ENCODE measurements at places on chromosomes 11 and 22.

- no peak for DNase-seq
Measured at GRCh38 chr11:33828604-33829429, 54.5 kb upstream of the FBXO3 start.

DNA sequence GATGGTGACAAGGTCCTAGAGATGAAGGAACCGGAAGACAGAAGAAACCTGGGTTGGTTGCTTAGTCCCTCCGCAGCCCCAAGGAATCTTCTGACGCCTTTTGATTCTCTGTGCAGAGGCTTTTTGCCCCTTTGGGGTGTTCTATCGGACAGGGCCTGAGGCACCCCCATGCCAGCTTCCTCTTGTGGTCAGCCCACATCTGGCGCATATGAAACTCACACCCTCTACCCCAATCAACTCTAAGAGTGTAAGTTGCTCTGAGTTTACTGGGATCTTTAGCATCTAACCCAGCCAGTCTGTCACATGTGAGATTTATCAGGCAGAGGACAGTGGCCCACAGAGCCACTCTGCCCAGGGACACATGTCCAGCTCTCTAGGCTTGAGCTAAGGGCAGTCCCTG, 17.4 kb downstream of the RASD2 start:
- no peak for DNase-seq

- DNase-seq, result no peak
Measured at GRCh38 chr11:33721426-33721825, 14.8 kb downstream of the CD59 start.

GRCh38 chr22:28379075-28379779, 300.4 kb downstream of the TTC28 start:
- no peak for DNase-seq

DNA sequence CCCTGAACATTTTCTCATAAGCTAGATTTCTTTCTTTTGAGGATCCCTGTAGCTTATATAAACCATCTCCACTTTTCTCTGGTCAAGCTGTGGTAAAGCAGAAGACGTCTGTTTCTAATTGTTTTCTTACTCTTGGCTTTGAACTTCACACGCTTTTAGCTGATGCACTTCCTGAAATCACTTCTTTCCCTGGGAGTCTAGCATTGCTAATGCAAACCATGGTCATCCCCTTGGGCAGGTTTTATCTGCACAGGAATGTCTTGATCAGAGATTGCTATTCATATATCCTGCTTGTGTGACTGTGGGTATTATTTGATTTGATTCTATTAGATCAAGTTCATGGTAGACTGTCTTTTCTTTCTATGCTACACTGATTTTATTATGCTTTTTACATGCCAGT, 199.2 kb upstream of the POU2AF2 start:
- no peak for DNase-seq

GRCh38 chr11:33935005-33935404, 43.1 kb upstream of the LMO2 start:
- no peak for DNase-seq

DNA sequence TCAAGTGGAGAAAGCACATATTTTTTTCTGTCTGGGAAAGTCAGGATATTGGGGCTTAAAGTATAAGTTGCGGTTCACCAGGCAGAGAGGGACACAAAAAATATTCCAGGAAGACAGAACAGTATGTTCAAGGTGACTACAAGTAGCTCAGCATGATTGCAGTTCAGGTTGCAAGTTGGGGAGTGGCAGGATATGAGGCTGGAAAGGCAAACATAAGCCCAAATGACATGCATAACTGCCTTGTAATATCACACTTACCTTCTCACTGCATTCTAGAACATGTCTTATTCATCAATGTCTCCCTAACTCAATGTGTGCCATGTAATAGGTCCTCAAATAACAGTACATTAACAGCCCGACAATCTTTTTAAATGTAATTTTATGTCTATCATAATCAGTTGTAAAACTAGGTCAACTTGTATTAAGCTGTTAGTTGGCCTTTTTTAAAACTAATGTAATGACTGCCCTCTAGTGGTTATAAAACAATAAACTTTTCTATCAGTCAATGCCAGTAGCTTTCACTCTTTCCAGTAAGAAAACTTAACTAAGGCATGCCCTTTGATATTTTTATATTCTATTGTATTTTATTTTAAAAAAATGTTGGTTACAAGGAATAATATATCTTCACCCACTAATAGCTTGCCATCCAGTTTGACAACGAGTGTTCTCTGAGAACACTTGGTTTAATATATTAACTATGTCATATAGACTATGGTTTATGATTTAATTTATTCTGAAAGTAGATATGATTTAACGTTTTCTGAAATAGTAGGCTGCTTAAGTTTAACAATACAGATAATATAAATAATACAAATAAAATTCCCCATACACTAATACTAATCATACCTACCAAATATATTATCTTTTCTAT, 39.4 kb upstream of the CFAP300 start:
- no peak for DNase-seq

DNA sequence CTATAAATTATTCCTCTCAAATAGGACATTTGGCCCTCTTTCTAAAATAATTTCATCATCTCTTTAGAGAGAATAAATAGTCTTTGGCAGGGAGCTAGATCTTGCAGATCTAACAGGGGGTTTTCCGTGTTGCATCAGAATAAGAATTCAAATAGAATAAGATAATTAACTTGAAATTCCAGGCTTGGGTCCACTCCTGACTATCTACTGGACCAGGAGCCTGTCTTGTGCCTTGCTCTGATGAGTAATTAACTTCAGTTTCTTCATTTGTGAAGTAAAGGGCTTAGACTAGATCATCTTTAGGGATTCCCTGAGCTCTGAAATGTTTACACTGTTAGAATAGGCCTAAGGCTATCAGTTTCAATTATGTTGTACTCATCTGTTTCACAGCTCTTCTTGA, 23.5 kb upstream of the TMEM123 start:
- DNase-seq, result no peak

GRCh38 chr11:119763071-119763728, 34.2 kb upstream of the NECTIN1 start:
- no peak for DNase-seq

- DNase-seq, result no peak
Measured at GRCh38 chr11:83736684-83737083, 450.5 kb upstream of the CCDC90B start.

DNA sequence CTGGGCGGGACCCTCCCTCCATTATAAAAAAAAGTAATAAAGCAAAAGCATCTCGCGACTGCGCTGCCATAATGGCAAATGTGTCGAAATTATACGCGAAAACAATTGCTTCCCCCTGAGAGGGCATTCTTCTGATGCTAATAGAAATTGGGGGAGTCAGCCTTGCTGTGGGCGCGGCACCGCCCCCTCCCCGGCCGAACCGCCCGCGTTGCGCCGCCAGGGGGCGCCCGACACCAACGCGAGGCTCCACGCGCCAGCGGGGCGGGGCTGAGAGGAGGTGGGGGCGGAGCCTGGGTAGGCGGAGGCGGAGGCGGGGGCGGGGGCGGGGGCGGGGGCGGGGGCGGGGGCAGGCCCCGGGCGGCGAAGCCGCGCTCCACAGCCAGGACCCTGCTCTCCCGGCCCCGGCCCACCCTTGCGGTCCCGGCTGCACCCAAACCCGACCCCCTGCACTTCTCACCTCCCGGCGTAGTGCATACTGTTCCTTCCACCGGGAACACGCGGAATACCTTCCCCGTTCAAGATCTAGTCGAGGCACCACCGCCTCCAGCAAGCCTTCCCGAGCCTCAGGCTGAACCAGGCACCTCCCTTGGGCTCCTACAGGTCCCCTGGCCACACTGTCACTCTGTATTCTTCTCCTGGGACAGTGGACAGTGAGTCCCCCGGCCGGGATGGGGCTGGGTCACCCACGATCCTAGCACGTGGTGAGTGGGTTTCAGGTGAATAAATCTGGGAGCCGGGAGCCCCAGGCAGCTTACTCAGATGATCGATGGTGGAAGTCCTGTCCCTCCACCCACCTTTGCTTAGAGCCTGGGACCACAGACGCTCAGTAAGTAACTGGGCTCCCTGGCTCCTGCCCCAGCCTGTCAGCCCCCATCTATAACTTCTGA, 15.5 kb upstream of the UPK3A start:
- DNase-seq, result peak; percentile 79

GRCh38 chr11:125429174-125429707, 66.8 kb downstream of the FEZ1 start:
- DNase-seq, result no peak

DNA sequence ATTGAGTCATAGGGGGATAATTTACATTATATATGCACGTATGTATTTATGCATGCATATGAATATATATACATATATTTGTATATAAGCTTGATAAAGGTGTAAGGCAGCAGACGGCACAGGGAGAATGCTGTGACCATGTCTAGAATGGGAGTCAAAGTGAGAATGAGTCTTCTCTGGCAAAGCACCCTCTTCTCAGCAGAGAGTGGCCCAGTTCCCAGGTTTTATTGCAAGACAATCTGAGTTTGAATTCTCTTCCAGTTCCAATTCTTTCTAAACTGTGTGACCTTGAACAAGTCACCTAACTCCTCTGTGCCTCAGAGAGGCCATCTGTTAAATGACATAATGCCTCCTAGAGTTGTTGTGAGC, 13.8 kb downstream of the EHF start:
- no peak for DNase-seq

- DNase-seq, result no peak
Measured at GRCh38 chr11:64204464-64204989, 2.0 kb upstream of the FERMT3 start.

DNA sequence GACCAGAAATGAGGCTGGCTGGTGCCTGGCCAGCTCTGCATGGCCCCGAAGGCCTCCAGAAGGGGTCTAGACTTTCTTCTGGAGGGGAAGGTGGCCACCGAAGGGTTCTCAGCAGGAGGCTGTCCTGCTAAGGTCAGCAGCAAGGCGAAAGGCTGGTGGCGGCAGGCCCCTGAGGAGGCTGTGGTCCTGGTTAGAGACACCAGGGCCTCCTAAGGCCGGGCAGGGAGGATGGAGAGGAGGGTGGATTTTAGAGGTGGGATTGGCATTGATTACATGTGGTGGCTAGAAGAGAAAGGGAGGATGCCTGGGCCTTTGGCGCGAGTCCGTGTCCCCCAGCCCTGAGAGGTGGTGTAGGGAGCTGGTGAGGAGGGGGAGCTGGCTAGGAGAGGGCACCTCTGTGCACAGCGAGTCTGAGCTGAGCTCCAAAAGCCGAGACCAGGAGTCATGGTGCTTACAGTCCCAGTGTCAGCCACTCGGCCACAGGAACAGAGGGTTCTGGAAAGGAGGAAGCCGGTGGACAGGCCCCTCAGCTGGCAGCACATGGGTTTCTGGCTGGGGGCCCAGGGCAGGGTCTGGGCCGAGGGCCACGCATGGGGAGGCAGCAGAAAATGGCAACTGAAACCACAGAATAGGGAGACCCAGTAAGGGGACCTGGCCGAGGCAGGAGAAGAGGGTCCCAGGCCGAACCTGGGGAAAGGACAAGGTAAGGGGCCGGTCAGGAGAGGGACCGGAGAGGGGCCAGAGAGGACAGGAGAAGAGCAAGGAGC, 2.5 kb downstream of the FERMT3 start:
- DNase-seq, result no peak

DNA sequence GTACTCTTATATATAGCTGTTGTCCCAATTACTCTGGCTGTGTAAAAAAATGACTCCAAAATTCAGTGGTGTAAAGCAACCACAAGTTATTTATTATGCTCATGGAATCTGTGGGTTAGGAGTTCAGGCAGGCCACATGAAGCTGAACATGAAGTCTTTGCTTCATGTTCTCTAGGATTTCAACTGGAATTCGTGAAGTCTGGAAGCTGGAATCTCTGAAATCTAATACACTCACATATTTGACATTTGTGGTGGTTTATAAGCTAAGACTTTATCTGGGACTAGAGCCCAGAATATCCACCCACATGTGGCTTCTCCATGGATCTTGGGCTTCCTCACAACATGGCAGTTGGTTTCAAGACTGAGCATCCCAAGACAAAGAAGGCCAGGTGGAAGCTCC, 430.6 kb downstream of the MIAT start:
- DNase-seq, result no peak
